NCI-H187 treated with DMSO at 0.1 percent for 48 hours (cell line): ENCODE measurements at places on chromosomes 2 and 18.

DNA sequence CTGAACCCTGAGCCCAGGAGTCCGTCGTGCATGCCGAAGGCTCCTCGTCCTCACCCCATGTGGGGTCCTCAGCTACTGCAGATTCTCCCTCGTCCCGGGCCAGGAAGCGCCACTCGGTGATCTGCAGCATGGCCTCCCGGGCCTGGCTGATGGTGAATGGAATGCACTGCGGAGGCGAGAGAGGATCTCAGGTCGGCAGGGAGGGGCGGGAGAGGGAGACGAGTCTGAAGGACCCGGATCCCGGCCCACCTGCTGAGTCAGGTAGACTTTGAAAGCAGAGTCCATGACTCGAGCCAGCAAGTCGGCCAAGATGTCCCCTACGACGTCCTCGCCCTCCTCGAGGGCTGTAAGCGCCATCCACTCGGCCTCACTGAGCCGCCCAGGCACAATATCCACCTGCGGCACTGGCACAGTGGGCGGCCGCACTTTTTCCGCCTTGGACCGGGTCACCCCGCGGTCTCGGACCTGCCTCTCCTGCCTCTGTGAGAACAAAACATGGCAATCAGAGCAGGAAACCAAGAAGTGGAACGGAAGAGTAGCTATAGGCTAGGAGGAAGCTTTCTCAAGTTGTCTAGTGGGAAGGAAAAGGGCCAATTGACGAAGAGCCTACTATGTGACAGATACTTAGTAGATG, 5.5 kb downstream of the C2orf81 start:
- no peak for DNase-seq

DNA sequence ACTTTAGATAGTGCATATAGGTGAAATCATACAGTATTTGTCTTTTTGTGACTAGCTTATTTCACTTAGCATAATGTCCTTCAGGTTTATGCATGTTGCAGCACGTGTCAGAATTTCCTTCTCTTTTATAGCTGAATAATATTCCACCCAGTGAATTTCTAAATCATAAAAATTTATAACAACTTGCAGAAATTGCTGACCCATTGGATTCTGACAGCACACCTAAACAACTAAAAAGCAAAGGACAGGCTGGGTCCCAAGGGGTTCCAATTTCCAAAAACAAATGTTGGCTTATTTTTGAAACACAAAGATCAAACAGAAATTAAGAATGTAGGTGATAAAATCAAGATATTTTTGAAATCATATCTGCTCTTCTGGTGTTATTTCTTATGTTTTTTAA, 86.5 kb upstream of the ACKR3 start:
- no peak for DNase-seq

GRCh38 chr2:150097901-150098531, 389.5 kb downstream of the RND3 start:
- no peak for DNase-seq

GRCh38 chr2:29719639-29720038, 201.7 kb downstream of the ALK start:
- DNase-seq, result no peak

- DNase-seq, result no peak
Measured at GRCh38 chr2:233799716-233800115, 21.6 kb downstream of the MROH2A start.

DNA sequence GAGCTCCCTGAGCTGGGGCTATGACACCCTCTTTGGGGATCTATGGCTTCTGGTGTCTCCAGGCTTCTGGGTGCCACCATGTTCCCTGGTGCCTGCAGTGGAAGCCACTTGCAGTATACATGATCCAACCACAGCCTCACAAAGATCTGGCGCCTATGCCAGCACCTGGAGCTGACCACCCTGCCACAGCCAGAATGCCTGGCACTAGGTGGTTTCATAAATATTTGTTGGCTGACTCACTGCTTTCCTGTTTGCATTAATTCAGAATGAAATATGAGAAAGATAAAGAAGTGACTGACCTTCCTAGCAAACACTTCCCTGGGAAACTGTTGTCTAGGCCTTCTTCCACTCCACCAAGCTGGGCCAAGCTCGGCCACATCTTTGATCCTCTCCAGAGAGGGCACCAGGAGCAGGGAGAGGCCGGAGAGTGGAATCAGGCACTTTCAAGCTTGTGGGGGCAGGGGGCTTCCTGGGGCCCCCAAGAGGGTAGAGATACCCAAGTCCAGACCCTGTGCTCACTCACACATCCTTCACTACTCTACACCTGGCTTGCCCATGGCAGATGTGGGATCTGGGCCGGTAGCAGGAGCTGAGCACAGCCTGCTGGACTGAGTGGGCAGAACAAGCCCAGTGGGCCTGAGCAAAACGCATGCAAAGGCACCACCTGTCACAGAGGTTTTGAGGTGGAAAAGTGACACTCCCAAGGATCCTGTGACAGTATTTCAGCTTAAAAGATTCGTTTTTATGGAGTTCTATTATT, 565.7 kb downstream of the SLC4A3 start:
- DNase-seq, result no peak

DNA sequence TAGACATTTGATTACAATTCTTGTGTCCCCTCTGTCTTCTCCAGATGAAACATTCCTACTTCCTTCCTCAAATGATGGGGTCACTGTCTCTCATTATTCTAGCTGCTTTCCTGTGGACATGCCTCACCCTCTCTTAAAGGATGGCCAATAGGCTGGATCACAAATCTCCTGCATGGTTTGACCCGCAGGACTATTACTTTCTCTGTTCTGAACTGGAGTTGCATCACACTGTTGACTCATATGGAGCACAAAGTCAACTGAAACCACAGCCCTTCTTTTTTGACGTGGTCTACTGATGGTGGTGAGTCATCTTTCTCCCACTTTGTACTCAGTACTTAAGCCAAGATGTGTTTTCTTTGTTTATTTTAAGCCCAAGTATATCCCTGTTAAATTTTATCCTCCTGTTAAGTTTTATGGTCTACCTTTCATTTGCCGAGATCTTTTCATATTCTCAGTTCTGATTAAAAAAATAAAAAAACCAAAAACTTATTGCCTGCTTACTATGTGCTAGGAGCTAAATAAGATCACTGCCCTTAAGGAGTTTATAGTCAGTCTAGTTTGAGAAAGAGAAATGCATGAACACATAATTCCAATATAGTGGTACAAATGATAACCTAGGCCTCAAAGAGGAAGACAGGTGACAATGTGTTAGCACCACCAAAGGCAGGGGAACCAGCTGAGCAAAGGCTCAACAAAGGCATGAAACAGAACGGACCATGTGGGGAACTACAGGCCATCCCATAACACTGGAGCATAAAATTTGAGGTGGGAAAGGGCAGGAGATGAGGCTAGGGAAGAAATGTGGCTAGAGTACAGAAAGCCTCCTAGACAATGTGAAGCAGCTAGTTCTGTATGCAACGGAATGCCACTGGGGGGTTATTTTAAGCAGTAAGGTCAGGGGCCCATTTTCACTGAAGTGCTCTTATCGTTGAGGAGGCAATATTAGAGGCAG, 67.6 kb upstream of the ZFP36L2 start:
- DNase-seq, result no peak

- DNase-seq, result no peak
Measured at GRCh38 chr2:46377666-46378560, 80.7 kb downstream of the EPAS1 start.

GRCh38 chr2:8615576-8616281, 66.1 kb upstream of the ID2 start:
- DNase-seq, result no peak

DNA sequence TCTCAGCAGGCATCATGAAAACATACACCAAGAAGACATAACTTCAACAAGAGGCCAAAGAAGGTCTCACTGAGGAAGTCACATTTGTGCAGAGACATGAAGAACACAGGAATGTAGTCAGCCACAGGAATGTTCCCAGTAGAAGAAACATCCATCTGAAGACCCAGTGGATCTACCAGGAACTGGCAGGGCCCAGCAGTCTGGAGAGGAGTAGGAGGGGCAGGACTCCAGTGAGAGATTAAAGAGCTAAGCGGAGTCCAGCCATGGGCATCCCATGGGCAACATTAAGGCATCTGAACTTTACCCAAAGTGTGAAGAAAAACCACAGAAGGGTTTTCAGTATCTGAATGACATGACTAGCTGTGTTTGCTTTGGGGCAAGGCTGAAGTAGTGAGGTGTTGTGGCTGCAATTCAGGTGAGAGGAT, 103.1 kb downstream of the UPP2 start:
- no peak for DNase-seq

DNA sequence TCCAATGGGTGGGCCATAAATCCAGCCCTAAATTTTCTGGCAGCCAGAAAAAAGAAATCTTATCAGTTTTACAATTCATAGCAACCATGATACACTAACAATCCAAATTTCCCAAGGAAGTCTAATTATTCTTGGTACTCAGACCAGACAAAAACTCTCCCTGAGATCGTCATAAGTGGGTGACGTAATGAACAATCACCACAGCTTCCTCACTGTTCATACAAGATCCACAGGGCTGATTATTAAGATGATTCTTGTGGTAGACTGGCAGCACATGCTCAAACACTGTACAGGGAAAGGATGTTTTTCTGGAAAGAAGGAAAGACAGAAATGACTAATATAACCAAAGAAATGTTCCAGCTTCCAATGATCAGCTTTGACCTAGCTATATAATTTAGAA, 178.3 kb upstream of the CRIM1 start:
- DNase-seq, result no peak

DNA sequence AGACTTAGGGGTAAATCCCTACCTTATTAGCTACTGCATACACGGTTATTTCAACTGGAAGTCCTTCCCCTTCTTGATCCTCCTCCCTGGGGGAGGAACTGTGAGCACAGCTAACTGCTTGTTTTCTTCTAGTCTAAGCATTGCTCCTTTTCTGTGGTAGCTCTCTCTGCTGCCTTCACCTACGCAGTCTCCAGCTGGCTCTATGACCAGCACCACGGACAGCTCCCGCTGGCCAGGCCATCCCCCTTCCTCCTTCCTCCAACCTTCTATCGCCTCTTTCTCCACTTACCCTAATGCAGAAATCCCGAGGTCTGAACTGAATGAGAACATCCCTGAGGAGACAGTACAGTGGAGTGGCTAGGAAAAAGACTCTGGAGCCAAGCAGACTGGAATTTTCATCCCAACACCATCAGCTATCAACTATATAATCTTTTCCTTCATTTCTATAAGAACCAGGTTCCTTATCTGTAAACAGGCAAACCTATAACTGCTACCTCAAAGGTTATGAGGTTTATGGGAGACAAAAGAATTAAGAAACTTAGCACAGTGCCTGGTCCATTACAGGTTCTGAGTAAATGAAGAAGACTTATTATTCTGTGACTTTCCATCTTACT, 4.7 kb upstream of the CFAP65 start:
- DNase-seq, result no peak

- no peak for DNase-seq
Measured at GRCh38 chr2:216002101-216002678, 11.2 kb downstream of the MREG start.

DNA sequence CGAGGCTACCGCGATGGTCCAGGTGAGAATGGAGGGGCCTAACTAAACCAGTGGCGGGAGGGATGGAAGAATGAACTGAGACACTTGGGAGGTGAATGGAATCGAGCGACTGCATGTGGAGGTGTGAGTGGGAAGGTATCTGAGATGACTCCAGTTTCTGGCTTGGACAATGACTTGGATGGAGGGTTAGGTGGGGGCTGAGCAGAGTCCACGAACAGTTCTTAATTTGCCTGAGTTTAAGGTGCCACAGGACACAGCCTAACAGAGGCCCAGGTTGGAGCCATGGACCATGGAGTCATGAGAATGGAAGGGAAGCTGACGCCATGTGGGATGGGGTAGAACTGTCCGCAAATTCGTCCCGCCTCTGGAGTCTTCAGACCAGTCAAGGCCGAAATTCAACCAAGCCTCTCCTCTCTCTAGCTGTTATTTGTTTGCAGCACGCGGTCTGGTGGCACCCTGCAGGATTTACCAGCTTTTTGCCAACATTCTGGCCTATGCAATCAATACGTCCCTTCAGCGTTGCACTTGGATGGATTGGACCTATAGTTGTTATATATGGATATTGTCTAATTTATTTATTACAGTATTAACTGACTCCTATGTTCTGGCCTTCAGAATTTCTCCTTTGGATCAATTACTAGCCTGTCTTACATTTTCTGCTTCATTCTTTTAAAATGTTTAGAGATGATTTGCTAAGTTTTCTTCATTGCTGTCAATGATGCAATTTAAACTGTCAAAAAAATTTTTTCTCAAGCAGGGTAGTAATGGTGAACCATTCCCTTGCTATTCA, 940 bp upstream of the BOLA3 start:
- no peak for DNase-seq

GRCh38 chr2:715854-716560, 38.8 kb upstream of the TMEM18 start:
- no peak for DNase-seq

- DNase-seq, result no peak
Measured at GRCh38 chr2:231514951-231515297, 15.3 kb downstream of the NMUR1 start.

- no peak for DNase-seq
Measured at GRCh38 chr2:235220331-235220730, 268.5 kb downstream of the SH3BP4 start.

- DNase-seq, result no peak
Measured at GRCh38 chr18:27996801-27997272, 180.1 kb downstream of the CDH2 start.

DNA sequence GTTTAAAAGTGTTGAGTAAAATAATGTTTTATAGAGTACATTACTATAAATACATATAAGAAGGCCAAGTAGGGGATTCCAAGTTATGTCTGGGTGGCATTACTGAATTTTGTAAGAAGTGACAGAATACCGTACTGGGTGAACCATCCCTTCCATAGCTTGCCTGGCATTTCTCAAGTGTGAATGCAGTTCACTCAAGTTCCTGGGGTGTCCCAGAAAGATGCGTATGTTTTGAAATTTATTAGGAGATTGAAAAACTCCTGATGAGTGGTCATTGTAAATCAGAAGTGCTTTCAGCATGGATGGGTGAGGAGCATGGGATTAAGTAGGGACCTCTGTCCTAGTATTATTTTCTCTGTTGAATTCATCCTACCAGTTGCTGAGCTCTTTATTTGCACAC, 103.2 kb downstream of the VAPA start:
- no peak for DNase-seq

DNA sequence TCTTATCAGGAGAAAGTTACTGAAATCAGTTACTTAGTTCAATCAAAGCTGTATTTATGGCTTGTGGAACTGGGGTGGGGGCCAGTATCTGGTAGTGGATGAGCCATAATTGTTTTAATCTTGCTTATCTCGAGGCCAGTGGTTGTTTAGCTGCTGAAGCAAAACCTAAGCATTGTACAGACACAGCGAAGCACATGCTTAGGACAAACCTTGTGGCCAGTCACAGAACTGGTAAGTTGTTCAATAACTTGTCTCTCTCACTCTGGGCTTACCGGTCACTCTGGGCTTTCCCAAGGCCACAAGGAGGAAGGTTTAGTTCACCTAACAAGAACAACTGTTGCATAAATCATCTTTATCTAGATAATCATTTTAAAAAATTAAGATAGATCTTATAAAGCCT, 296.6 kb upstream of the NETO1 start:
- no peak for DNase-seq
